ENCODE measurements at places on chromosomes 3 and 15. TPM values are rescaled to one million over a fixed set of nuclear protein-coding genes. Genes with fewer than 3 reads are reported as not detected.

- no peak for DNase-seq
- no peaks in the 10 kb centered on the region for H3K4me1 ChIP-seq
- H3K27me3 ChIP-seq: no peaks in the 10 kb centered on the region
- no peak overlapping the region for H3K4me3 ChIP-seq
Measured at GRCh38 chr3:101531473-101532086, 18.6 kb upstream of the SENP7 start.

- no peaks in the 10 kb centered on the region for H3K4me1 ChIP-seq
- H3K27me3 ChIP-seq: no peaks in the 10 kb centered on the region
- no peak overlapping the region for H3K27ac ChIP-seq
- no peak overlapping the region for H3K4me3 ChIP-seq
- no peak for DNase-seq
- H3K36me3 ChIP-seq: no peaks in the 10 kb centered on the region
Measured at GRCh38 chr3:71549951-71550350, 33.6 kb downstream of the FOXP1 start.

DNASE1L3 gene
- 0.44 TPM for total RNA-seq

DNA sequence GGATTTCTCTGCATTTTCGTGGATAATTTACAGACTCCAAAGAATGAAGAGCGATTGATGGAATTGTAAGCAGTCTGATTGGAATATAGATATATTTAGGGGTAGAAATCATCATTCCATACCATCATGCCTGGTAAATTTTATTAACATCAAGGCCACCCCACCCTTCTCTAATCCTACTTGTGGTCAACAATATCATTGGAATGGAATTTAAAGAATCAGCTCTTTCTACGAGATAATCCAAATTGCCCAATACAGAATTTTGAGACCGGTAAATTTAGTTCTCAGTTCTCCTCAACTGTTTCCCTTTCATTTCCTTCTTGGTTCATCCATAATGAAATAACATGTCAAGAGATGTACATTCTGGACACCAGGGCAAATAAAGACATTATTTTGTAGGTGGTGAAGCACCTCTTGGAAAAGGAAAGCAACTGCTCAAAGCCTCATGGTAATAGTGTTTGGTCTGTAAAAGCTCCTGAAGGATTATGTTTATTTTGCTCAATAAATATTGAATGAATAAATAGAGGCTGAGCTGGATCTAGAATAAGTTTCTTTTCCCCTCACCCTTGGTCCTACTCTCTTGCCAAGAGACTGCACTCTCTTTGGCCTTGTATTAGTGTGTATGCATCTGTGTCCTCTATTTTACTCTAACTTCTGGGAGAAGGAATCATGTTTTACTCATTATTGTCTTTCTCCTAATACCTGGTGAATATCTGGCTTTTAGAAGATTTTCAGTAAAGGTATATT is 133.7 kb upstream of the BCL6 start:
- no peaks in the 10 kb centered on the region for H3K4me1 ChIP-seq
- H3K36me3 ChIP-seq: no peaks in the 10 kb centered on the region
- no peak overlapping the region for H3K4me3 ChIP-seq
- H3K27me3 ChIP-seq: no peaks in the 10 kb centered on the region

GRCh38 chr3:43477600-43477999 is 144.2 kb downstream of the ANO10 start:
- H3K27ac ChIP-seq: no peak overlapping the region
- no peaks in the 10 kb centered on the region for H3K36me3 ChIP-seq
- H3K4me1 ChIP-seq: no peaks in the 10 kb centered on the region
- no peak overlapping the region for H3K4me3 ChIP-seq
- H3K27me3 ChIP-seq: no peaks in the 10 kb centered on the region

DNA sequence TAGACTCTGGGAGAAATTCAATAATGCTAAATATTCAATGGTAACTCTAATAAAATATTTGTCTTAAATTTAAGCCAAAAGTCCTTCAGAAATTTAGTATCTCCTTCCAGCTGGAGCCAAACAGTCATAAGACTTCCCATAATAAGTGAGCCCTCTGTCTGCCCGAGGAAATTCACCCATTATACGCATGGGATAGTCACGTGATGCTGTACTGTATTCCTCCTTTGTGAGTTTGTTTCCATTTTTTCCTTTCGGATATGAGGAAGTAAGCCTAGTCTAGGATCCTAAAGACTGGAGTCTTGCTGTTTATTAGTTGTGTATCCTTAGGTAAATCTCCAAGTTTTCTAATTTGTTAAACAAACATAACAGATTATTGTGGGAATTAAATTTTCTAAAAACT is 110.4 kb upstream of the PLAAT1 start:
- no peak overlapping the region for H3K27ac ChIP-seq
- H3K4me1 ChIP-seq: no peaks in the 10 kb centered on the region
- H3K27me3 ChIP-seq: no peaks in the 10 kb centered on the region
- no peak overlapping the region for H3K4me3 ChIP-seq
- H3K36me3 ChIP-seq: no peaks in the 10 kb centered on the region
- DNase-seq: no peak

PTPN23 gene
- 18.4 TPM for total RNA-seq

- no peaks in the 10 kb centered on the region for H3K27me3 ChIP-seq
- no peak overlapping the region for H3K4me3 ChIP-seq
- no peak overlapping the region for H3K27ac ChIP-seq
- no peaks in the 10 kb centered on the region for H3K4me1 ChIP-seq
- H3K36me3 ChIP-seq: no peaks in the 10 kb centered on the region
- no peak for DNase-seq
Measured at GRCh38 chr3:19216669-19217337, 68.5 kb downstream of the KCNH8 start.

DNA sequence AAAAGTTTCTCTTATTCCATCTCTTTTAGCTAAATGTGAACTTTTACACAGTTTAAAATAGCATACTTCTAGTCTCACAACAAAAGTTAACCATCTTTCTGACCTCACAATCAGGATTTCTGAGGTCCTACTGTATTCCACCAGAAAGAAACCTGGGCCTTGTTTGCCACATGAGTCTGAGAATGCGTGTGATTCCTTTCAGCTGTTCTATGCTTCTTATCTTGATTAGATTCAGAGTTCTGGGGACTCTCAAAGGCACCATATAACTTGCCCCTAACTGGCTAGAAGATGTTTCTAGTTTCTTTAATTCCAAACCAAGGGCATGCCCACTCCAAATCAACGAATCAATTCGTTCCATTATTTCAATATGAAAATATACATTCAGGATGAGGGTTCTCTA is 131.1 kb downstream of the ATP8B4 start:
- H3K27me3 ChIP-seq: no peaks in the 10 kb centered on the region
- H3K4me3 ChIP-seq: no peak overlapping the region
- DNase-seq: no peak
- no peaks in the 10 kb centered on the region for H3K4me1 ChIP-seq
- H3K27ac ChIP-seq: no peak overlapping the region
- no peaks in the 10 kb centered on the region for H3K36me3 ChIP-seq

DNA sequence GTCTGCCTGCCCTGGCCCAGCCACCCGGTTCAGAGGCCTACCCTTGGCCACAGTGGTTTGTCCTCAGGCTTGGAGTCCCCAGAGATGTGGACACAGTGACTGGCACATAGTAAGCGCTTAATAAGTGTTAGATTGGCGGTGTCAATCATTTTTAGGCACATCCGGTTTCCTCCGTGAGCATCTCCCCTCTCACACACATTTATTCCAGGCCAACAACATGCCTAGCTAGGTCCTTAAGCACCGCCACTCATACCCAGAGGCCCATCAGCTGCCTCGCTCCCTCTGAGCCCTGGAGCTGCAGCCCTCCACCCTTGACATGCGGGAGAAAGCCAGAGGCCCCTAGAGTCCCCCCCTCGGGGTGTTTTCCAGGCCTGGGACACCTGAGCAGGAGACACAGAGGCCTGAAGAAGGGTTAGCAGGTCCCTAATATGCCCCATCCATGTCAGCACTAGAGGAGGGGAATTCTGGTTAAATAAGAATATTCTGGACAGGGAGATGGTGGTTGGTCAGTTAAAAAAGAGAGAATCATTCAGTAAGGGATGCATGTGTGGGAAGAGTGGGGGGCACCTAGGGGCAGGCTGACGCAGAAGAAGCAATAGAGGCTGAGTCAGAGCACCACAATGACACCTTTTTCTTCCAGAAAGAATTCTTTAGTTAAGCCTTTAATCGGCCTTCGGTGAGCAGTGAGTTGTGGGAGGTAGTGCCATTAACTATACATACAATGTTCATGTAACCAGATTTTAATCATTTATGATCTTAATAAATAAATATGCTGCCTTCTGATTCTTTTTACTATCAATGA is 22.3 kb downstream of the NR2F2 start:
- H3K36me3 ChIP-seq: no peaks in the 10 kb centered on the region
- H3K27me3 ChIP-seq: no peaks in the 10 kb centered on the region
- DNase-seq: no peak

- H3K36me3 ChIP-seq: peaks cover 7% of the 10 kb centered on the region
- no peaks in the 10 kb centered on the region for H3K4me1 ChIP-seq
- H3K27me3 ChIP-seq: no peaks in the 10 kb centered on the region
- no peak overlapping the region for H3K4me3 ChIP-seq
- H3K27ac ChIP-seq: no peak overlapping the region
- no peak for DNase-seq
Measured at GRCh38 chr15:68292157-68292781, 14.7 kb downstream of the FEM1B start.

GRCh38 chr3:50050361-50050760 is 38.4 kb upstream of the RBM5 start:
- H3K27me3 ChIP-seq: no peaks in the 10 kb centered on the region
- DNase-seq: no peak

CCK gene
- total RNA-seq: not detected

DNA sequence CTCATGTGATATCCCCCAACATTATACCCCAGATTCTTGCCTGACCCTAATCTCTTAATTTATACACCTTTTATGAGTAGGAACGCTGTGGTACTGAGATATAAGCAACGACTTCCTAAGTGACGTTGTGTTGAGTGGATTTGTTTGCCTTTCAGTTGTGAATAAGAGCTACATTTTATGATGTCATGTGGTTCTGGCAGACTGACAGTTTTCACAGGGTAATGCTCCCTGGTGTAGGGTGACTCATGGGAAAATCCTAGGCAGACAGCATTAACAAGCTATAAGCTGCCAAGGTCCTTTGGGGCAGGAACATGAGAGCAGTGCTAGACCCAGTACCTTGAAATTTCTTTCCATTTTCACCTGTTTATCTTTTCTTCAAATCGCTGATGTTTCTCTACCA is 11.2 kb downstream of the C3orf52 start:
- H3K4me3 ChIP-seq: no peak overlapping the region
- DNase-seq: no peak
- H3K27ac ChIP-seq: no peak overlapping the region
- H3K36me3 ChIP-seq: no peaks in the 10 kb centered on the region
- no peaks in the 10 kb centered on the region for H3K27me3 ChIP-seq

GRCh38 chr15:93658026-93658816 is 569.2 kb upstream of the RGMA start:
- H3K4me1 ChIP-seq: no peaks in the 10 kb centered on the region
- DNase-seq: no peak
- no peaks in the 10 kb centered on the region for H3K36me3 ChIP-seq
- H3K27ac ChIP-seq: no peak overlapping the region

All from breast epithelium (tissue), 4 donors.